ENCODE measurements at places on chromosomes 2 and 18.
A peak's percentile ranks its signal among the peaks of the same experiment; 100 is the strongest.

DNA sequence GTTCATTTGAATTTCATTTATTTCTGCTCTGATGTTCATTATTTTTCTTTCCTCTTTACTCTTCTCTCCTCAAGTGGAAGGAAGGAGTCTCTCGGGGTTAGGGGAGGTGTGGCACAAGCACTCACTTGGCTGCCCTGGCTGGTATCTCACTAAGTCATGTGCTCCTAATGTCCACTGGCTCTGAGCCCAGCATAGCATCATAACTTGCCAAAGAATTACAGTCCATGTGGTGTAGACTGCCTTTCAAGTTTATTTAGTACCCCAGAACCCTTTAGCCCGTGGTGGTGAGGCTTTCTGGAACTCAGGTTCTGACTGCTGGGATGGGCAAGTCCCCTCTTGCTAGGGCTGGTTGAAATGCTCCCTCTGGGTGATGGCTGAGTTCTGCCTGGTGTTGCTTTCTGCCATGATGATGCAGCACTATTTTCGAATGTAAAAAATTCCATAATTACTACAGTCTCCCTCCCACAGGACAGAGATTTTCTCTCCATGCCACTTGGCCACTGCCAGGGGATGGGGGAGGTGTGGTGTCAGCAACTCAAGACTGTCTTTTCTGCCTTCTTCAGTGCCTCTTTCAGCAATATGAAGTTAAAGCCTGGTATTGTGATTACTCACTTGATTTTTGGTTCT lies 22.2 kb downstream of the SPAG16 start:
- no peak for DNase-seq

- DNase-seq, result no peak
These were observed 1802.0 kb downstream of the SUCLG1 start for GRCh38 chr2:82657106-82657505.

DNA sequence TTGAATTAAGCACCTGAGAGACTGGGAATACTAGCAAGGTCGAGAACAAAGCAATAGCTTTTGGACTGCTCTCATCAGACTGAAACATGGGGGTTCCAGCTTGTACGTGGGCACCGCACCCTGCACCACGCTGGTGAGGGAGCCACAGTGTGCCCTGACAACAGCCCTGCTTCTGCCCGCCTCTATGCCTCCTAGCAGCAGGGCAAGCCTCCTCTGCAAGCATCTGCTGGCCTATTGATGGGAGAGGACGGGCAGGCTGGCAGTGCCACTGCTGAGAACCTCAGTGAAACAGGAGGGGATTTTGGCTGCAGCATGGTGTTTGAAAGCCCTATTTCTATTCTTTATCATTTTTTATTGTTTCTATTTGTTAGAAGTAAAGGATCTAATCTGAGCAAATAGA lies 146.1 kb upstream of the OTOS start:
- no peak for DNase-seq

DNA sequence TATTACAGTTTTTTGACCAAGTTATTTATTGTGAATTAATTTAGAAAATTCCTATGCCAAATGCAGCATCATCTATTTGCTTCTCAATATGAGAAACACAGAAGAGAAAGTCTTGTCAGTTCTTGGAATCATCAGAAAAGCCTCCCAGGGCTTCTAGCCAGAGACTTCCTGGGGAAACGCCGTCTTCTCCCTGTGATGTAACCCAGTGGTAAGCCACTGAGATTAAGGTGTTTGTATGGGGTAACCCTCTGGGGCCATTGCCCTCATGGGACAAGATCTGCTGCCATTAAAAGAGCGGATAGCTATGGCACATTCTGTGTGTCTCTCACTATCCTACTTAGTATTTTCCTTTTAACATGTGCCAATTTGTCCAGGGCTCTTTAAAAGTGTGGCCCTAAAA lies 28.0 kb downstream of the ANKRD29 start:
- no peak for DNase-seq

DNA sequence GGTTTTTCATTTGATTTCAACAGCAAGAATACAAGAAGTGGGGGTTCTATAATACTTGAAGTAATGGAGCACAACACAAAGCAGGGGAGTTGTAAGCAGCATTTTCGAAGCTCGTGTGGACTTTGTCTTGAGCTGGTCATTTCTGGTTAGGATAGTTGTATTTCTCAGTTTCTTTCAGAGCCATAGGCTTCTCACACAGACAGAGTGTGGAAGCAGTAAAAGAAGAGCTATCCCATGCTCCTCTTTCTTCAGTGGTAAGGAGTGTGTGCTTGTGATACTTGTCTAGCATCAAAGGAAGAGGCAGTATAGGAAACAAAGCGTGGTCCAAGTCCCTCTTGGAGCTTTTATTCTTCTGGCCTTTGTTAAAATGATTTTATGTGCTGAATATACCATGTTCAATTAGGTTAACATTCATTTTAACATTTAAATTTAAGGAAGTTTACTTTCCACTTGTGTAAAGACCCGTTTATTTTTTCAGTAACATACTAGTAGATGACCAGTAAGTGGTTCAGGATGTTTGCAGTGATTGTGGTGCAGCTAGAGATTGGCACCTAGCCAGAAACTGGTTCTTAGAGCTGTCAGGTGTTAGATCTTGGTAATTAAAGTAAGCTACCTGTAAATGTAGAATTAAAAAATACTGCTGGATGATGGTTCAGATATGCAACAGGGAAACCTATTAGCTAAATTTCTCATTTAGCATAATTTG lies 14.6 kb downstream of the CCNYL1 start:
- DNase-seq, result no peak

DNA sequence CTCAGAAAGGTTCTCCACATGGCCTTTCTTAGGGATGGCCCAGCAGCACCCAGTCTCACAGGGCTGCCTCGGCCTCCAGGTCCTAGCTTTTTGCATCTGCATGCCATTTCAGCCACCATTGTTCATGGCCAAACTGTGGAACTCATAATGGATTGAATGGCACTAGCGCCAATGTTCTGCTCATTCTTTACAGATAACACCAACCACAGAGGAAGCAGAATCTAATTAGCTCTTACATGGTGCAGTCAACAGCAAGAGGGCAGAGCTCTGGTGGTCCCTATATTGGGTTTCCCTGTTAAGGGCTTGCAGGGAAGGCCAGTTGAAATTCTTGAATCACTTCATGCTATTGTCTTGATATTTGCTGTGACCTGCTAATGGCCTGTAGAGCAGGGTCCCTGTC lies 45.6 kb downstream of the ARL4C start:
- DNase-seq, result no peak

DNA sequence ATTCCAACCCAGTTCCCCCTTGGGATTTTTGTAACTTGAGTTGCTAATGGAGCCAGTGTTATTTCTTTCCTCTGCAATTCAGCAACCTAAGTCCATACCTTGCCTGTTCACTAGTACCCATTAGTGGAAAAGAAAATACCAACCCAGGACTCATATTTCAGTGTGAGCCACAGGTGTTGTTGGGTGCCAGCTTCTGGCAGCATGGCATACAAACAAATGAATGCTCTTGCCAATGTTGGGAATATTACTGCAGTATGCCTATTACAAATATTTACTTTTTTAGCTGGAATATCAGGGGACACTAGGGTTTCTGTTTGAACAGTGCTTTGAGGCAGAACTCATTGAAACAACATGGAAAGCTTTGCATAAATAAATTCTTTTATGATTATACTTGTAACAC lies 130.2 kb downstream of the NCKAP5 start:
- no peak for DNase-seq

DNA sequence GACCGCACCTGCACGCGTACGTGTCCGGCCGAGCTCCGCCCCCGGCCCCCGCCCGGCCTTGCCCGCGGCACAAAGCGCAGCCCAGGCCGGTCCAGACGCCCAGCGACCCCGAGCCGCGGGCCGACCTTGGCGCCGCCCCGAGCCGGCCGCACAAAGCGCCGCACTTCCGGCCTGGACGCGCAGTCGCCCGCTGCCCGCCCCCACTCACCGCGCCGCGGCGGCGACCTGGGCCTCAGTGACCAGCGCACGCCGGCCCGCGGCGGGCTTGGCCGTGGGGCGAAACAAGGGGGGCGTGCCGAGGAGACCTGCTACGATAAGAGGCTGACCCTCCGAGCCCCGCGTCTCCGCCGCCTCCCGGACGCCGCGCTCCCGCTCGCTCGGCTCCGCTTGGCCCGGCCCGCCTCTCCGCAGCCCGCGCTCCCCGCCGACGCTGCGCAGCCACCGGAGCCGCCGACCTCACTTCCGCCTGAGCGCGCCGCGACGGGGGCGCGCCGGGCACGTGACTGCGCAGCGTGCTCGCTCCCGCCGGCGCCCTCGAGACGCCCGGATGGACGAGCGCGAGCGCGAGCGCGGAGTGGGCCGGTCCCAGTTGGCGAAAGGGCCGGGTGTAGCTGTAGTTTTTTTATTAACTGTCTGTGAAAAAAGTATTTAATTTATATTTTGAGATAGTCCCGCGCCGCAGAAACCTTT lies at the start of gene FAM168B:
FAM168B (minus strand) TSS at position 455 of the 690 bp plus-strand sequence. CDS start 10,814 bp downstream, outside the sequence.
- DNase-seq, result peak; percentile 91

DNA sequence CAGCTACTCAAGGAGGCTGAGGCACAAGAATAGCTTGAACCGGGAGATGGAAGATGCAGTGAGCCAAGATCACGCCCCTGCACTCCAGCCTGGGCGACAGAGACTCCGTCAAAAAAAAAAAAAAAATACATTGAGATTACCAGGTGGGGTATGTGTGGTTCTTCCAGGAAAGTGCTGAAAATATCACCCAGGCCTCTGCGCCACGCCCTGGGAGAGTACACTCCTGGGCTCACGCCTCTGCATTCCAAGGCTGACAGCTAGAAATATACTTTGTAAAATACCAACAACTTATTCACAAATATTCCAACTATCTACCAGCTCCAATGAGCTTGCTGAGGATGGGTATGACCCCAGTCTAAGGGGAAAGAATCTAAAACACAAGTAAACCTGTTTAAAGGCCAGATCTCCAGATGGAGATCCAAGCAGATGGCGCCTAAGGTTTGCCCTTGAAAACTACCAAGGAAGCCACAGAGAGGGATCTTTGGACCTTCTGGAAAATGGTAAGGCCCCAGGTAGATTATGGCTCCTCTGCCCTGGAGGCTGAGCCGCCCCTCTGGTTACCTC lies 21.6 kb upstream of the B3GNT7 start:
- no peak for DNase-seq

- no peak for DNase-seq
These were observed 1434.4 kb downstream of the LRP1B start for GRCh38 chr2:140696449-140696848.

DNA sequence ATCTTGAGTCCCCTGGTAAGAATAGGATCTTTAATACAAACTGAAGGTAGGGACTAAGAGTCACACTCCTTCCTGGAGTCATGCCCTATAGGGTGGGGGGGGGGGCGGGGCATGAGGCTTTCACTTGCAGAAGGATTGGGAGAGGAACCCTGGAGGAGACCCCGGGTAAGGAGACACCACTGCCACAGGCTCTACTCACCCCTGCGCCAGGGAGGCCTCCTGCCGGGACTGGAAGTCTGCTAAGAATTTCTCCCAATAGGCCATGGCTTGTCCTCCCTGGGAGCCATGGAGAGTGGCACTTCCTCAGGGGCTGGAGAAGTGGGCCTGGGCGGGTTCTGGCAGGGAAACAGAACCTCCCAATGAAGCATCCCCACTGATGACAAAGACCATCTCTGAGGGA lies 645.3 kb upstream of the RAB6C start:
- DNase-seq, result no peak

DNA sequence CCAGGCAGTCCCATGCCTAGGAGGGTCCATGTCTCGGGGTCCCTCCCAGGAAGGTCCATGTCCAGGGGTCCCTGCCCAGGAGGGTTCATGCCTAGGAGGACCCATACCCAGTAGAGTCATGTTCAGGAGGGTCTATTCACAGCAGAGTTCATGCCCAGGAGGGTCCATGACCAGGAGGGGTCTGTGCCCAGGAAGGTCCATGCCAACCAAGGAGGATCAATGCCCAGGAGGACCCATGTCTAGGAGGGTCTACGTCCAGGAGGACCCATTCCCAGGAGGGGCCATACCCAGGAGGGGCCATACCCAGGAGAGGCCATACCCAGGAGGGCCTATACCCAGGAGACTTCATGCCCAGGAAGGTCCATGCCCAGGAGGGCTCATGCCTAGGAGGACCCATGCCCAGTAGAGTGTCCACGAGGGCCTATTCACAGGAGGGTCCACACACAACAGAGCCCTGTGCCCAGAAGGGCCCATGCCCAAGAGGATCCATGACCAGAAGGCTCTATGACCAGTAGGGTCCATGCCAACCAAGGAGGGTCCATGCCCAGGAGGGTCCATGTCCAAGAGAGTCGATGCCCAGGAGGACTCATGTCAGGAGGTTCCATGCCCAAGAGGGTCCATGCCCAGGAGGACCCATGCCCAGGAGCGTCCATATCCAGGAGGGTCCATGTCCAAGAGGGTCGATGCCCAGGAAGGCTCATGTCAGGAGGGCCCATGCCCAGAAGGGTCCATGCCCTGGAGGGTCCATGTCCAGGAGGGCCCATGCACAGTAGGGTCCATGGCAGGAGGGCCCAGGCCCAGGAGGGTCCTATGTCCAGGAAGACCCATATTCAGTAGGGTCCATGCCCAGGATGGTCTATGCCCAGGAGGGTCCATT lies 10.1 kb downstream of the GPR35 start:
- DNase-seq, result peak; percentile 25

DNA sequence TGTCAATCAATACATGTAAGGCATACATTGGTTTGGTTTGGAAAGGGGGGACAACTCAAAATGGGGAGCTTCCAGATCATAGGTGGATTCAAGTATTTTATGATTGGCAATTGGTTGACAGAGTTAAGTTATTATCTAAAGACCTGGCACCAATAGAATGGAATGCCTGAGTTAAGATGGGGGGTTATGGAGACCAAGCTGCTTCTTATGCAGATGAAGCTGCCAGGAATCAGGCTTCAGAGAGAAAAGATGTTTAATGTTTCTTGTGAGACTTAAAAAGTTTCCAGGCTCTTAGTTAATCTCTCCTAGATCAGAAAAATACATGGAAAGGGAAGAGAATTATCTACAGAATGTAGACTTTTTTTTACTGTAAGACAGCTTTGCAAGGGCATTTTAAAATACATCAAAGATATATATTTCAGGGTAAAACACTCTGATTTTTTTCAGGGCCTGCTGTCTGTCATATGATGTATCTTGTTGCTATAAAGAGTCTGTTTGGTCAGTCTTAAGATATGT lies 1343.2 kb upstream of the LRRTM1 start:
- no peak for DNase-seq

- DNase-seq, result no peak
These were observed 86.4 kb downstream of the SNTG2 start for GRCh38 chr2:1037066-1037465.

- no peak for DNase-seq
These were observed 249.8 kb downstream of the NBAS start for GRCh38 chr2:15311201-15311907.

- peak; percentile 64 for DNase-seq
These were observed 1.1 kb downstream of the EFHD1 start for GRCh38 chr2:232634206-232635150.

DNA sequence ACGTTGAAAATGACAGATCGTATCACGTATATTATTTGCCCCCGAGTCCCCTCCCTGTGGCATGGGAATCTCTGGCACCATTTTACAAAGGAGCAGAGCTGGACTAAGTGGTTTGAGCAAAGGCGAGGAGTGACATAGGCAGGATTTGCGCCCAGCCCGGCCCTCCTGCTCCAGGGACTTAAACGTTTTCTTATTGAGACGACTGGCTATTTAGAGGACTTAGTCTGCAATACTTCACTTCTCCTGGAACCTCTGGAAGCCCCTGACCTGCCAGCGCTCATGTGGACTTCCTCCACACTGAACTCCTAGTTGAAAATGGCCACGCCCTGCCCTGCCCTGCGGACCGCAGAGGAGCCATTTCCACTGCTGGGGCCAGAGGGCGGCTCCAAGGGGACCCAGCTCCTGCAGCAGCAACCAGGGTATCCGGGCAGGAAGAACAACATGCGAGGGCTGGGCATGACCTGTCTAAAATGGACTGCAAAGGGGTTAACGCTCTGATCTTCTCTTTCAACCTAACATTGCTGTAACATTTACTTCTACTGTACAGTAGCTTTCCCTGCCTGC lies 690.7 kb downstream of the LRP1B start:
- DNase-seq, result no peak

Data from ecto neural progenitor cell (in vitro differentiated cells).